WTC11 (cell line): ENCODE measurements at places on chromosomes 6 and 20. TPM values are rescaled to one million over a fixed set of nuclear protein-coding genes. Genes with fewer than 3 reads are reported as not detected.

Gene DLL1
- 20.6 to 25.3 TPM (median 20.7 TPM) in 3 replicates for total RNA-seq

Gene PDE7B
- 0.05 TPM in 1 of 3 replicates, not detected in the others for total RNA-seq

DNA sequence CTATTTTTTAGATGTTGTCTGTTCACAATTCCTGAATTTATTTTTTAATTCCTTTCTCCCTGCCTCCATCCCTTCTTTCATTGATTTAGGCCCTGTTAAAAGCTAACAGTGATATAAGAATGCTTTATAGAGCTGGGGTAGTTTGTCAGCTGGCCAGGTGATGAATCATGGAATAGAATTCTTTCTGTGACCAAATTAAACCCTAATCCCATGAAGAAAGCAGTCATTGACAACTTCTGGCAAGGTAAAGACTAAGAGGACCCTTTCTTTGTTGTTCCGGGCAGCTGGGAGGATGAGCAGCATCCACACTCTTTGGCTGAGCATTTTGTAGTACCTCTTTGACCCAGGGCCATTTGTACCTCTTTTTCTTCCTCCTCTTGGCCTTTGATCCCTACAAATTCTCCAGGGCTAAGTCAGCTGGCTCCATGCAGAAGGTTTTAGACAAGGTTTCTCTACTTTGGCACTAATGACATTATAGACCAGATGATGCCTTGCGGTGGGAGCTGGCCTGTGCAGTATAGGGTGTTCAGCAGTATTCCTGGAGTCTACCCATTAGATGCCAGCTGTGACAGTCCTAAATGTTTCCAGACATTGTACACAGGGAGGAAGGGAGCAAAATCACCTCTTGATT is 102.9 kb downstream of the SLX4IP start:
- DNase-seq, result no peak

DNA sequence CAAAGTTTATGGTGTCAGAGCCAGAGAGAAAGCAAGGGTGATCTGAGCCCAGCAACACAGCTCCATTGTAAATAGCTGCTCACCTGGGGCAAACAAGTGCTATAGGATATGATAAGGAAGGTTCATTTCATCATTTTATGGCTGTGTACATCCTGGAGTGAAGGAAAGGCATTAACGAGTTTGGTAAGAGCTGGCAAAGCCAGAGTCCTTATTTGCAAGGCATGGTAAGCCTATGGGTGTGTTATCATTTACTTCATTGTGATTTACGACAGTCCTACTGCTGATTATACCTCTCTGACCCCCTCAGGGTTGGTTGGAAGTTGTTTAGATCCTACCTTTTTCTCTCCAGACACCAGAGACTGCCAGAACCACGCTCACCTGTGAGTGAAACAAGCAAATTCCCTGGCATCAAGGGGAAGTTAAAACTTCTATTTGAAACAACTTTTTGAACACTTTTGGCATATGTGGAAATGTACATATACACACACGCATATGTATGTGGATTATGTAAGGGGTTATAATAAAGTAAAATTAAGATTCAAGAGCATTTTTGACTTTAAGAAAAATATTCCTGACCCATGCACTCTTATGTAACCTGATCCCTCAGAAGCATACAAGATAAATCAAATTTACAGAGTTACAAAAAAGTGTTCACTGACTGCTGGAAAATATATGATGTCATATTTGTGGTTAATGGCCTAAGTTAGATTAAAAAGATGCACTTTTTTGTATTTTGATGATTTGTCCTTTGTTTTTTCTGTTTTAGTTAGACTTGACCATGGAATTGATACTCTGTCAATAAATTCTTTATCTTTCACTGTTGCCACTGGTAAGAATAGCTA is 40.4 kb upstream of the EDN1 start:
- no peak for DNase-seq

- DNase-seq, result no peak
Observed at GRCh38 chr20:19691125-19691524, 66.9 kb upstream of the RIN2 start.
